ENCODE measurements at places on chromosomes 4 and X.

DNA sequence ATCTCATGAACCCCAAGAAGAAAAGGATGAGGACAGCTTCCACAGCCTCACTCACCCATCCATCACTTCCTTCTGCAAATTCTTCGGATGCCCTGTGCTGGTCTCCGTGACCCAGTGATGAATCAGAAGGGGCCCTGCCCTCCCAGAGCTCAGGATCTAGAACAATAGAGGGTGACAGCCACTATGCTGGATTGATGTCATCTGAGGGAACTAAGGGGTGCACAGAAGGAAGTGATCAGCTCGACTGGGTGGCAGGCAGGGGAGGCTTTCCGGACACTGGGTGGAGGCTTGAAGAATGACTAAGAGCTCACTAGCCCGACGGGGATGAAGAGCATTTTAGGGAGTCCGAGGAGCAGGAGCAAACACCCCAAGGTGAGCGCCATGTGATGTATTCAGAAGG, 1.4 kb upstream of the ZNF185 start:
- DNase-seq, result no peak

GRCh38 chrX:131235768-131236545, 53.1 kb downstream of the IGSF1 start:
- no peak for DNase-seq

DNA sequence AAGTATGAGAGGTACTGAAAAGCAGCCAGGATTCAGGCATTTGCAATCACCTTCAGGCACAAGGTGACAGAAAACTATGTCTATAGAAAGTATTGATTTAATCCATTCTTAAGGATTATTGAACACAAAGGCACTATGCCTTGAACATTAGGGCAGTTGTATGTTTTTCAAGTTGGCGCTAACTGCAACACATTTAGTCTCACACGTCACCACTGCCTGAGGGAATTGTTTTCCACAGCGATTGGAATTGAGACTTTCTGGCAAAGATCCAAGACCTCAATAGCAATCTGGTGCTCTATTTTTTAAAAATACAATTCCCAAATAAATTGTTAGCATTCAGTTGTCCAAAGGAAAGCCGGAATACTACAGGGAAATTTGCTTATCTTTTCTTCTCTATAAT, 52.7 kb upstream of the FTHL17 start:
- no peak for DNase-seq

DNA sequence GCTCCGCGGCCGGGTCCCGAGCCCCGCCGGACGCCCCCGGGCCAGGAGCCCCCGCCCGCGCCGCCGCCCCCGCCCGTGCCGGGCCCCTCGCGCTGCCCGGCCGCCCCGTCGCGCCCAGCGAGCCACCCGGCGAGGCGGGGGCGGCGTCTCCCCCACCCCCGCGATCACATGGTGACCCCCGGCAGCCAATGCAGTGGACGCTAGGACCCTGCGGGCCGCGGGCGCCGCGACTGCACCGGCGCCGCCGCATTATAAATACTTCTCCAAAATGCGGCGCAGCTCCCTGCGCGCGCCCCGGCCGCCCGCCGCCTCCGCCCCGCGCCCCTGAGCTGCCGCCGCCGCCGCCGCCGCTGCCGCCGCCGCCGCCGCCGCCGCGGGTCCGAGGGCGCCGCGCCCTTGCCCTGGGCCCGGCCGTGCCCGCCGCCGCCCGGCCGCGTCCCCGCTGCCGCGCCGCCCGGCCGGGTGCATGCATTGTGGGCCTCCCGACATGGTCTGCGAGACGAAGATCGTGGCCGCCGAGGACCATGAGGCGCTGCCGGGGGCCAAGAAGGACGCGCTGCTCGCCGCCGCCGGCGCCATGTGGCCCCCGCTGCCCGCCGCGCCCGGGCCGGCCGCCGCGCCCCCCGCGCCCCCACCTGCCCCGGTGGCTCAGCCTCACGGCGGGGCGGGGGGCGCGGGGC, at the start of gene NAT8L:
NAT8L (plus strand) TSS at position 282 of the 680 bp plus-strand sequence; CDS start at position 467, 185 bp downstream.
- no peak for DNase-seq

GRCh38 chr4:7105276-7105675, 37.4 kb upstream of the GRPEL1 start:
- DNase-seq, result no peak

- DNase-seq, result no peak
These were observed 1008.2 kb downstream of the NLGN4X start for GRCh38 chrX:5220421-5220820.

GRCh38 chr4:70399319-70399718, 1.6 kb downstream of the OPRPN start:
- no peak for DNase-seq

DNA sequence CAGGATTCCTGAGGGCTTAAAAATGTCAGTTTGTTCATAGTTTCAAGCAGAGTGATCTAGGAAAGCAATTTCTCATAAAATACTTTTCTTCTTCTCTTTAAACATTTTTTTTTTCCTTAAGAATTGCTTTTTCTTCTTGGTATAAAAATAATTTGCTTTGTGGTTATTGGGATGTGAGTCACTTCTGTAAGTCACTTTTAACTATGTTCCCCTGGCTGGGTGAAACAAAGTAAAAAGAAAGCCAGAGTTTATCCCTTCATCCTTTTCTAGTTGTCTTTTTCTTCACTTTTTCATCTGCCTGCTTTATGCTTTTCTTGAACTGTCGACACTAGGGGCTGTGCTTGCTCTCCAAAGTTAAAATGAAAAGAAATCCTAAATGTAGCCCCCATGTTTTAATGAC, 33.5 kb downstream of the ARSJ start:
- no peak for DNase-seq

Measured in activated CD8-positive, alpha-beta memory T cell treated with anti-CD3 and anti-CD28 coated beads, Interleukin-2, amount 50 U/mL, for 4 hours (primary cell).